ENCODE measurements at places on chromosomes 4 and X.

DNA sequence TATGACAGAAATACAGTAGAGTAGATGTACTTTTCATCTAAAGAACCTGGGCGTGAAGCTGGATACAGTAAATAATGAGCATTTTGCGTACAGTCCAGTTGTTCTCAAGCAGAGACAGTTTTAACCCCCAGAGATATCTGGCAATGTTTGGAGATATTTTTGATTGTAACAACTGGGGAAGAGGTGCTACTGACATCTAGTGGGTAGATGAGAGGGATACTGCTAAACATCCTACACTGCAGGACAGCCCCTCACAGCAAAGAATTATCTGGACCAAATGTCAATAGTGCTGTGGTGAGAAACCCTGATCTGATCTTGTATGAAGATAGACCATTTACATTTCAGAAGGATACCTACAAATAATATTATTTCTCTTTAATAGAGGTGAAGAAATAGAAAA lies 200.2 kb upstream of the FAM47A start:
- DNase-seq, result no peak

GRCh38 chr4:68927165-68927564 lies 24.4 kb downstream of the UGT2A3 start:
- no peak for DNase-seq

DNA sequence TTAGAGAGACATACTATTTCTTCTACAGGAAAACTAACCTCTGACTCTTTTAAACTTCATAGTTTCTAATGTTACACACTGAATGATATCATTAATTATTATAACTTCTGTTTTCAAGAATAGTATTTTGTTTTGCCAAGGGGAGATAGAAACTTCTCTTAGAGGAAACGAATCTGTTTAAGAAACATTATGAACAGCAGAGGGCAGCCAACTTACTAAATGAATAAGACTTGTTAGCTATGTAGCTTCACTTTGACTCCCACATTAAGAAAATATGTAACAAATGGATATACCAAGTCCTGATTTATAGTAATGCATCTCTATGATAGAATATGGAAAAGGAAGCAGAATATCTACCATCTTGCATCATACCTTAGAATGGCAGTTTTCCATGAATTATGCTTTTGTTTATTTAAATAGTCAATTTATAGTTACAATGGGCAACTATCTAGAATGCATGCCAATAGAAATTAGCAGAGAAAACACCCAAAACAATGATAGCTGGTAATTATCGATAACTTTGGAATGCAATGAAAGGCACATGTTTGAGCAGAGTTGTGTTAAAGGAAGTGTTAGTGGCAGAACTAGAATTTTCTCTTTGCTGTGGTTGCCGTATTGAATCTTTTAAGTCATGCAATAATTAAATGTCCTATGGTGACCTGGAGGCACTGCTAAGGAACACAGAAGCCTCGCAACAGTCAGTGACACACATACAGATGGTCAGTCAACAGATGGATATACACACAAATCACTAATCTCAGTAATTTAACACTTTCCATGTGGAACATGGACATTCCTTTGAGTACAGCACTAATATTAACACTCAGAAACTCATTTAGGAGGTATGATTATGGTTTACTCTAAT lies 105.7 kb upstream of the PDLIM3 start:
- DNase-seq, result no peak

GRCh38 chr4:153434190-153434589 lies 32.0 kb upstream of the TMEM131L start:
- no peak for DNase-seq

- DNase-seq, result no peak
These were observed 196.5 kb downstream of the ARHGAP10 start for GRCh38 chr4:147928400-147928799.

DNA sequence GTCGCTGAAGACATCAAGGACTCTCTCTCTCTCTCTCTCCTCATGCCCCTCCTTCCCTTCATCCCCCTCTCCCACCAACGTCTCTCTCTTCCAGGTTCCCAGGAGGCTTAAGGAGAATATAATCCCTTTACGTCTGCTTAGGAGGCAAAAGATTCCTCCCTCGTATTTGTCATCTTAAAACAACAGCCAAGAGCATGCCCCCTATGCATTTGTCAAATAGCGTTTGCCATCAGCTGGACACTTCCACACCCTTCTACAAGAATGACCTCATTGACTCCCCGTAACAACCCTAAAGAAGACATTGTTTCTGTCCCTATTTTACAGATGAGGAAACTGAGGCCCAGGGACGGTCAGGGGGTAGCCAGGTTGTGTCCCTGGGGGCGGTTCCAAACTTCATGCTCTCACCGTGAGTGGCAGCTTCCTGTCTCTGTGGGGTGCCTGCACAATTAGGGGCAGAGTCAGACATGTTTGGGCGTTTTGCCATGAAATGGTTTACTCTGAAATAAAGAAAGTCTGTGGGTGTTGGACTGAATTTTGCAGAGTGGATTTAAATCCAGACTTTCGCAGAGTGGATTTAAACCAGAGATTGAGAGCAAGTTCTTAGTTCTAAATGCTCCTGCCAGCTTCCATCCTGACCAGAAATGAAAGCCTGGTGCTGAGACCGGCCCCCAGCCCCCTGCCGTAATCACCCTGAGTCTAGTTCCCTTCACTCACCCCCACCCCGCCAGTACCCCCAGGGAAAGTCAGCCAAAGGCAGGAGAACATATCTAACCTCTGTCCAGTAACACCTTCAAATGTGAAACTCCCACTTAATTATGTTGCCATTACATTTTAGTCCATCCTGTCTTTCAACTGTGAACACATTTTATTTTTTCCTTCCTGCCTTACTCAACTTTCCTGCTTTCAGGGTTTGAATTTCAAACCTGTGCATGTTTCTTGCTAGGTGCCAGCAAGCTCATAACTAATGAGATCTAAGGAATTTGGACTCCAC lies 44.3 kb upstream of the TBL1X start:
- no peak for DNase-seq

DNA sequence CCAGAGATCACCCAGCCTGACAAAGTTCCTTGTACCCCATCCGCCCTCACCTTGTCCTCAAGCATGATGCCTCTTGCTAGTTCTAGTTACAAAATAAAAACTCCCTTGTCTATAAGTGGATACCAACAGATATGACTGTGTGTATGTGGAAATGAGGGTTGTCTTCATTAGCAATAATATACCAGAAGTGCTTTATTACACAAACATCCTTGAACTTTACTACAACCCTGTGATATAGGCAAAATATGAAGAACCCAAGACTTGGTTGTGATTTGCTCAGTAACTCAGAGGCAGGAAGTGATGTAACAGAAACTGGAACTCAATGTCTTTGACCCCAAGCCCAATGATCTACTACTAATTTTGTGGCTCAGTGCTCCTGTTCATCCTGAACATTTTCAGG lies 97.6 kb downstream of the AKAP4 start:
- DNase-seq, result no peak

GRCh38 chr4:25489253-25489797 lies 112.3 kb downstream of the ANAPC4 start:
- DNase-seq, result no peak

DNA sequence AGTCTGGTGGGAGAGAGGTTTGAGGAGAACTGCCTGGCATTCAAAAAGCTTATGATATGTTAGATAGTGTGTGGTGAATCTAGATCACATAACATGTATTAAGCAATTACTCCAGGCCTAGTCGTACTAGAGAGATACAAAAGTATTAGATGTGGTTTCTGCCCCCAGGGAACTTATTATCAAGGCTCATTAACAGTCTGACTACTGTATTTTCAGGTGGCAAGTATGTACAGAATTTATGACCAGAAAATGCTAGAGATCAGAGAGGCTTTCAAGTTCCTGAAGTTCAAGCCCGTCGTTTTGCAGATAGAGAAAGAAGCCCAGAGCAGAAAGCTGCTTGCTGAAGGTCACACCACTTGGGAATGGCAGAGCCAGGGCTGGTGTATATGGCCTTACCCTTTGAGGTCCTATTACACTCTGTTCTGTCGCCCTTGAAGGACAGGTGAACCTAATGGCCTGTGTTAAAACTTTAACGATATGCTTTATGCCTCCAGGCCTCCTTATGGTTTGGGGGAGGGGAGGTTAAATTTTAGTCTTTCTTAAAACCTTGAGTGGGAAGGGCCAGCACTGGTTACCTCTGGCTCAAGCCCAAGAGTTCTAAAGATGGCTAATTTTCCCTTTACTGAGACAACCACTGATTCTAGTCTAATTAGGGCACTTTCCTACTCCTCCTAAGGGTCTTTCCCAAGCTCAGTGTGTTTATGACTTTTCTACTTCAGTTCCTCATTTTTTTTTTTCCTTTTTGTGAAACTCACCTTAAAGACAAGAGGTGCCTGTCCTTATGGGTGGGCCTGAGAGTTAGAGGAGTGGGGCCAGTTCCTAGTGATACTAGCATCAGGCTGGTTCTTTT lies 19.9 kb downstream of the TMEM164 start:
- no peak for DNase-seq

- DNase-seq, result no peak
These were observed 114.8 kb upstream of the NEIL3 start for GRCh38 chr4:177194906-177195305.

GRCh38 chrX:97230948-97231347 lies 347.2 kb downstream of the RPA4 start:
- no peak for DNase-seq

DNA sequence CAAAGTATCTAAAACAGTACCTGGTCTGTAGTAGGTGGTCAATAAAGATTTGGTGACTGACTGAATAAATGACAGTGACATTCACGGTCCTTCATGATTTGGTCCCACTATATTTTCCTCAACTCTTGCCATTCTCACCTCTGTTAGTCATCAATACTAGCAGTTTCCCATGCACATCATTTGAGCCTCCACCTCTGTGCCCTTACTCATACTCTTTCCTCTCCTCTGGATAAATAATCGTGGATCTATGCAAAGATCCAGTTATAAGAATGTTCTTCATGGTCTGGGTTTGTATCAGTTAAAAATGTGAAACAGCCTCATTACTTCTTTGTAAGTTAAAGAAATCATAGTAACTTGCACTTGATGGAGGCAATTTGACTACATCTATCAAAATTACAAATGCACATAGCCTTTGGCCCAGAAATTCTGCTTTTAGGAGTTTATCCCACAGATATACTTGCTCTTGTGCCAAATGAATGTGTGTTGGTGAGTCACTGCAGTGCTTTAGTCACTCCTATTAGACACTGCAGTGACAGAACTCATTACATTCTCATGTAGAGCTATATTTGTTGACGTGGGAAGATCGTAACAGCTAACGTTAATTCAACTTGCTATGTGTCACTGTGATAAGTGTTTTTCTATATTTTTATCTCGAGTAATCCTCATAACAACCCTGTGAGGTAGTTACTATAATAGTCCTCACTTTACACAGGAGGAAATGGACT lies 121.9 kb upstream of the SMIM10 start:
- DNase-seq, result no peak

GRCh38 chr4:78553529-78554060 lies 2.0 kb downstream of the ANXA3 start:
- no peak for DNase-seq

GRCh38 chr4:54400802-54401201 lies 171.7 kb downstream of the PDGFRA start:
- no peak for DNase-seq

- DNase-seq, result no peak
These were observed 49.8 kb downstream of the SMIM31 start for GRCh38 chr4:164803702-164804101.

DNA sequence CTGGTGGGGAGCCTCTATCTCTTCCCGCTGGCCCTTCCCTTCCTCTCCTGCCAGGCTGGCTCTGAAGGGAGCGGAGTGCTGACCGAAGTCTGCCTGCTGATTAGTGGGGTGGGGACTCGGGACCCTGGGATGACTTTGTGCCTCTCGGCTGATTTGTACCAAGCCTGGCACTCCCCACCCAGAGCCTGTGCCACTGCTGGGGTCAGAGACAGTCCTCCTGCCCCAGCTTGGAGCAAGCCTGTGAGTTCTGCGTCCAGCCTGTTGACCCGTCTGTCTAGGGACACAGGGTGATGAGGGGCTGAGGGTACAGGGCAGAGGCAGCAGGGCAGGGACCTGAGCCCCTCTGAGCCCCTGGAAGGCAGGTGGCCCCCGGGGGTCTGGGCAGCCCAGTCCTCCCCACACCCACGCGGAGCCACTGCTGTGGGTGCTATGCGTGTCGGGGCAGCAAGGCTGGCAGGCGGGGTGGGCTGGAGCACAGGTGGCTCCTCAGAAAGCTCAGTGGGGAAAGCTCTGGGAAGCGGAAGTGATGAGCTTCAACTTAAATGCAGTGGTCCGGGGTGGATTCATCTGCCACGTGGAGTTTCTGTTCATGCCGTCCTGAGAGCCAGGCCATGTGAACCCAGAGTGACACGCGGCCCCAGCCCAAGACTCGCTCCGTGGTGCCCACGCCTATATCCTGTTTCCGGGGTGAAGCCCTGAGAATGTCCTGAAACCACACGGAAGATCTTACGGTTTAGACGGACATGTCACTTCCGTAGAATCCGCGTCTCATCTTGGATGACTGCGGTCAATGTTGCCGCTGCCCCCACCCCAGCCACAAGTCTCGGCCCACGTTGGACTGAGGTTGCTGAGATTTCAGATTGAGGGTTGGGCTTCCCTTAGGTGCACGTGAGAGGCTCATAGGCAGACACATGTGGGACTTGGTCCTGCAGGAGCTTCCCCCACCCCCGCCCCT lies 21.1 kb upstream of the UVSSA start:
- no peak for DNase-seq

GRCh38 chrX:133374874-133375387 lies 40.4 kb downstream of the GPC4 start:
- DNase-seq, result no peak

GRCh38 chrX:106484233-106484632 lies 127.5 kb upstream of the RADX start:
- peak; percentile 11 for DNase-seq

- DNase-seq, result no peak
These were observed 21.9 kb upstream of the ETDC start for GRCh38 chrX:135287266-135287823.

- DNase-seq, result no peak
These were observed 358.4 kb downstream of the ARHGAP24 start for GRCh38 chr4:85833302-85833701.

GRCh38 chrX:15579778-15580747 lies 20.7 kb downstream of the ACE2 start:
- DNase-seq, result no peak

All from stimulated activated CD4-positive, alpha-beta T cell treated with anti-CD3 and anti-CD28 coated beads, Interleukin-4, amount 100 ng/mL, for 24 hours (primary cell).